ENCODE measurements at places on chromosomes 4 and X. TPM values are rescaled to one million over a fixed set of nuclear protein-coding genes. Genes with fewer than 3 reads are reported as not detected.

GRCh38 chr4:140044337-140044902, 109.6 kb downstream of the MAML3 start:
- DNase-seq, result no peak

GRCh38 chrX:149145845-149146285, 359.2 kb downstream of the IDS start:
- DNase-seq, result peak; percentile 55

- no peak for DNase-seq
Measured at GRCh38 chrX:120462370-120462769, 6.7 kb downstream of the LAMP2 start.

DNA sequence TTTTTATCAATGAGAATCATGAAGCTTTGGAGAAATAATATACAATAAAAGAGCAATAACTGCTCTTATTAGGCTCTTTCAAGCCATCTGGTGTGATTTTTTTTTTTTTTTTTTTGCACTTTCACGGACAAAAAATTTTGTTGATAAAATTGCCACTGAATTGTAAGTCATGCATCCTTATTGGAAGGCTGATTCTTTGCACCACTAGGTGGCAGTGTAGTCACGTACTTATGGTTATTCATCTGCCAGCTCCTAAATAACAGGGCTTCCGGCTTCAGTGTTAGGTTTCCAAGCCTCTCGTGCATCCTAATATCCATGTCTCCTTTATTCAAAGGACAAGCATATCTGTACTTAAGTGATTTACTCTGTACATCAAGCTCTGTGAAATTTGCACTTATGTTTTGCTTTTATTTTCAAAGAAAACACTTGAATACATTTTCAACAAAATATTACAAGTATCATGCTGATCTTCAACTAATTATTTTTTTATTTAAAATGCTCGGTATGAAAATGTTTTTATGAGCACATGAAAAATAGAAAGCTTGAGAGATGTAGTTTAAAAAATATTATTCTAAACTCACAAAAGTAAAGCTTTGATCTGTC, 1578.3 kb upstream of the TENM3 start:
- DNase-seq, result peak; percentile 95

DNA sequence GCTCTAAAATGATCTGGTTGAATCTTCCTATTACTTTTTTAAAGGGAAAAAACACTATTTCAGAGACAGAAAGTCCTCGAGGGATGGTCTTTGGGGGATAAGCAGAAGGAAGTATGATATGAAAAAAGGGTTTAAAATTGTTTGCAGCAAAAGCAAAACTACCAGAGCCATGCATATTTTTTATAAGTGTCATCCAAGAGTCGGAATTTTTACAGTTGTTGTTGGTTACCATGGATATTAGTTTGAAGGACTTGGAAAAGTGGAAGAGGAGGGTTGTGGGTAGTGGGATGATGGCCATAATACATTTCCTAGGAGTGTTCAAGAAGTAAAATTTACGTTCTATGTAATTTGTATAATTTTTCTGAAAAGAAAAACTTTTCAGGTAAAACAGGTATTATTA, 134.4 kb downstream of the PCDH7 start:
- no peak for DNase-seq

- DNase-seq, result no peak
Measured at GRCh38 chr4:100828986-100829685, 311.3 kb upstream of the EMCN start.

- no peak for DNase-seq
Measured at GRCh38 chrX:131801911-131802310, 221.2 kb upstream of the STK26 start.

GRCh38 chr4:48831532-48832030, 693 bp downstream of the OCIAD1 start:
- peak; percentile 40 for DNase-seq

DNA sequence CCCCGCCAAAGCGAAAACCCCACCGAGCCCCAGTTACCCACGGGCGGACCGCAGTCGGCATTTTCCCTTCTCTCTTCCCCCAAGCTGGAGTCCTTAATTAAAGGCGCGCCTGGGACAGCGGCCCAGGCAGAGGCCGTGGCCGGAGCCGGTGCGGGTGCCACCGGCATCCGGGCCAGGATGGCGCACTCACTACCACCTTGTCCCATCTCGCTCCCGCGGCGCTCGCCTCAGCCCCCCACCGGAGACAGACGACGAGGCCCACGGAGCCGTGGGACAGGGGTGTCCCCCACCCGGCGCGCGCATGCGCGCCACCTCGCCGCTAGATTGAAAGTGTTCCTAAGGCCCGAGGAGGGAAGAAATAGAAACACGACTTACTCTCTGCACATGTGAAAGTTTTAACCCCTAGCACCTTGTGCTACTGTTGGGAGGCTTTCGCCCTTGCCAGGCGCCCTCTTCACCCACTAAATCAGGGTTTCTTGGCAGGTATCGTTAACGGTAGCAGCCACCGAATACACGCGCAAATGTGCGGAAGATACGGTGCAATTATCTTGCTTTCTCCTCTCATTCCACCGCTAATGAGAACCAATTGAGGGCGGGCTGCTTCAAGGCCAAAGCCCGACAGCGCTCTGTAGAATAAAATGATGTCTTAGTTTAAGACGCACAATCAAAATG, 64.3 kb upstream of the CCDC160 start:
- DNase-seq, result peak; percentile 17

GRCh38 chr4:130338851-130339250, 1242.9 kb downstream of the C4orf33 start:
- no peak for DNase-seq

DNA sequence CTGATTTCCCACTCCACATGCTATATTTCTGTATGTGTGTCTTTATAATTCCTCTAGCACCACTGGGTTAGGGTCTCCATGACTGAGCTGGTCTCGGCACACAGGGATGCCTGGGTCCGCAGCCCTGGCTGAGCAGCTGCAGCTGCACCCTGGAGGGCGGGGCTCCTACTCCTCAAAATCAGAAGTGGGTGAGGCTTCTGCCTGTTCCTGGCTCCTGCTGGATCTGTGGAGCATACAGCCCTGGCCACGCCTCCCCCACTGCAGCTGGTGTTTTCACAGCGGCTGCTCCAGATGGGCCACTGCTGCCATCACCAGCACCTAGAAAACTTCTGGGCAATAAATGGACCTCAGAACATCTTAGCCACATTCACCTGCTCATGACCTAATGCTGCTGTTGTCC, 30.9 kb downstream of the SPCS3 start:
- DNase-seq, result no peak

Gene CLGN
- total RNA-seq, result 9.2 TPM

Gene FDCSP
- total RNA-seq, result not detected

Gene ATP1B4
- total RNA-seq, result not detected

Gene ENPP6
- total RNA-seq, result not detected

Gene AFM
- 0.15 TPM for total RNA-seq
